ENCODE measurements at places on chromosomes 6 and 20.
A peak's percentile ranks its signal among the peaks of the same experiment; 100 is the strongest.

GRCh38 chr6:34709386-34709785, 12.8 kb upstream of the ILRUN start:
- DNase-seq, result peak; percentile 68

DNA sequence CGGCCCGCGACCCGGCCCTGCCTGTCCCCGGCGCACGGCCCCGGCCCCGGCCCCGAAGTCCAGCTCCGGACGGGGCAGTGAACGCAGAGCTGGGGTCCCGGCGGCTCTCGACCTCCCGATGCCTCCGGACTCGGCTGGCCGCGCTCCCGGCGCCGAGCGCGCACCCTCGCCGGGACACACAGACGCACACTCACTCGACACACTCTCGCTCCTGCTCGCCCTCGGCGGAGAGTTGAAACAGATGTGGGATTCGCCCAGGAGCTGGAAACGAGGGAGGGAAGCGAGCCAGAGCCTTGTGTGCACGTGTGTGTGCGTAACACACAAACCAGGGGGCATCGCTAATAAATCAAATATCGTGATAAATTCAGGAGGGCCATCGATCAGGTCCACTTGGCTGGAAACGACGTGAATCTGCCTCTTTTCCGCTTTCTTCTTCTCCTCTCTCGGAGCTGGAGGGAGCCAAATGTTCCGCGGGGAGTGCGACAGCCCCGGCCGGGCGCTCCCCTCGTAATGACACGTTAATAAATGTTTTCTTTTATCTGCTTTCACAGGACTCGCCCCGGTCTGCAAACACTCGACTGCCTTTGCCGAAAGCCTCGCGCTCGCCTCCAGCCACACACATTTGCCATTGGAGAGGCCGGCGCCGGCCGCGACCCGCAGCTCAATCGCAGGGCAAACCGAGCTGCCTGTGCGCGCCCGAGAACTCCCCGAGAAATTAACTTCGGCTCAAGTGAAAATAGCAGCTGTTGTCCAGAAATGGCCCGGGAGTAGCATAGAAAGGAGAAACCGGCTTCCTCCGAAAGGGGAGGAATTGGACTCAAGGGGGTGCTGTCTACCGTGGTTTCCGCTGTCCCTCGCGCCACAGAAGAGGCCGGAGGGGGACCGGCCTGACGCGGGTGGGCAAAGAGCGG, 828 bp upstream of the SULF2 start:
- peak; percentile 59 for DNase-seq

DNA sequence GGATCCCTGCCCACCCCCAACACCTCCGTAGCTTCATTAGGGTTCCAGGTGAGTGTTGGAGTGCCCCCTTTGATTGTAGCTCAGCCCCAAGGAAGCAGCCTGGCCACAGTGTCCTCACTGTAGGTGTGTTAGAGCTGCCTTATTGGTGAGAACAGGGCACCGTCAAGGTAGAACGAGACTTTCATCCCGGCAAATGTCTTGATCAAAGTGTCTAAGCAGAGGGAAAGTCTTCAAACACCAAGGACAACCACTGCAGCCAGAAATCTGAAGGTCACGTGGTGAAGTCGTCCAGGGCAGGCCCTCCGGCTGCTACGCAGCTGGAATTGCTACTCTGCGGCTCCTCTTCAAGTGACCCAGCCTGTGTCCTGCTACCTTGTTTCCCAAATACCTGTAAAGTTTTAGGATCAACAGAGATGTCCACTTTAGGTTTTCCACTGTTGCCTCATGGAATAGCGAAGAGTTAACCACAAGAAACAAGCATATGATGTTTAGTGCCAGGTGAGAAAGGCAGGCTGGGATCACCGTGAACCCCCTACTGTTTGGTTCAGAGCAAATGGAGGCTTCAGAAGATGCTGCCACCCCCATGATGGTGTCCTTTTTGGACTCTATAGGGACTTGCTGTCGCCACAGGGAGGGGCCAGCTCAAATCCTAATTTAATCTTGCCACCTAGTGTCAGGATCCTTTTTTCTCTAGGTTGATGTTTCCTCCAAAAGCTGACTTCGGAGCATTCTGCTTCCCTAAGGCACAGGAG, 1.7 kb upstream of the DLL1 start:
- no peak for DNase-seq

GRCh38 chr20:40506537-40506939, 182.5 kb downstream of the MAFB start:
- peak; percentile 95 for DNase-seq

GRCh38 chr20:9112541-9113515, 43.9 kb downstream of the PLCB4 start:
- no peak for DNase-seq

DNA sequence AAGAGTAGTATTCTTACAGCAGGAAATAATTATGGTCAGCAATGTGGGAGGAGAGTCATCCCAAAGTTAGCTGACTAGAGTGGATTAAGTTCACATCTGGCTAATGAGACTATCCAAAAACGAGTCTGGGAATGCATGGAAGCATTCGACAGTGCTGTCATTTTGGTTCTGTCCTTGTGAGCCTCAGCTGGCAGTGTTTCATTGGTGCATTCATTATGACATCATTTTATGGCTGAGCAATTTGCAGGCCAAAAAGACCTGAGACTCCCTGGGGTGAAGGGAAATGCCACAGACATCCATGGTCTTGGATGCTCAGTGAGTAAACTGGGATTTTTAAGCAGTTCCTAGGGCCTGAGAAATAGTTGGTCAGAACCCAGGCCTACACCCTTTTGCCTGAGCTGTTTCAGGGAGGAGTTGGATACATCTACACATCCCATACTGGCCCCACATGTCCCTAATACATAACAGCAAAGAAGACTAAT, 196.4 kb upstream of the CCN2 start:
- peak; percentile 53 for DNase-seq

GRCh38 chr6:144231721-144232120, 53.4 kb upstream of the UTRN start:
- DNase-seq, result no peak

DNA sequence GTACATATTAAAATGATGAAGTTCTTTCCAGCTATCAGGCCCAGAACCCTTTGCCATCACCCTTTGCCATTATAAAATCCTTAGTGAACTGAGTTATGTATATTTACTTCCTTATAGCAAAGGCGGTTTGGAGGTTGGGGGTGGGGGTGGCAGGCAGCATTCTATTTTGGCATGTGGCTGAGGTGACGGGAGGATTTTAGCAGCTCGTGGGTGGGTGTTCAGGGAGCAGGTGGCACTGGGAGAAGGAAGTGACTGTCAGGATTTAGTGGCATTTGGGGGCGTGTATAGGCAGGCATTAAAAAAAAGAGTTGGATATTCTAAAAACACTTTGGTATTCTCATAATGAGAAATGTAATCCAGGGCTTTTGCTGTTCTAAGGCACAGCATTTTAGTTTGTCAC, 150.7 kb downstream of the RIMS1 start:
- no peak for DNase-seq

DNA sequence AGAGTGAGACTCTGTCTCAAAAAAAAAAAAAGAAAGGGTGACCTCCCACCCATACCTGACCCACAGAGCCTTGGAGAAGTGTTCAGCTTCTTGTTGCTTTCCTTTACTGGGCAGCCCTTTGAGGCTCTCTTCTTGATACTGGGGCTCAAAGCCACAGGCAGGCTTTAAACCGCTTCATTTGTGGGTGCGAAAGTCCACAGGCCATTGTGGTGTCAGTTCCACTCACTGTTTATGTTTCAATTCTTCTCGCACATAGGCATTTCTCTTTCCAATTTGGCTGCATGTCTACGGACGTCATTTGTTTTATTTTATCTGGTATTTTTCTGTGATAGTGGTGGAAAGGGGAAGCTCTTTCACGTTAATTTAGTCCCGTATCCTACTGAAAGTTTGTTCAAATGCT, 34.6 kb downstream of the PPARD start:
- no peak for DNase-seq

DNA sequence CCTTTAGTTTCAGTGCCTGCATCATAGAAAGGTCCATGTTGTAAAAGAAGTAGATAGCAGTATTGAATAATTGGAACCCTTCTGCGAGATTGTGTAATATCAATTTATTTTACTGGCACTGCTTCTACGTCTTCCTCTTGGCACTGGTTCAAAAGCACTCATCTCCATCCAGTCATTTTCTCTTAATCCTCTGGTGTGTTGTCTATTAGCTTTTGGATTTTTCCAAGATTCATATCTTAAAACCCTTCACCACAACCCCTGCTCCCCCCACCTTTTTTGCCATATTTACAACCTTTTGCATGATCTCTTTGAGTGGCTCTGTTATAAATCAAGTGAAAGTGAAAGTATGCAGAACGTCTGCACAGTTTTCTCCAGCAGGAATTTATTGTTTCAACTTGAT, 76.6 kb upstream of the HSF2 start:
- peak; percentile 20 for DNase-seq

- no peak for DNase-seq
Observed at GRCh38 chr6:40688214-40688761, 101.1 kb upstream of the LRFN2 start.

GRCh38 chr20:20000211-20000968, 16.8 kb upstream of the NAA20 start:
- no peak for DNase-seq

- DNase-seq, result peak; percentile 24
Observed at GRCh38 chr20:44384423-44385027, 29.0 kb downstream of the HNF4A start.

- no peak for DNase-seq
Observed at GRCh38 chr6:32568561-32568960, 21.1 kb downstream of the HLA-DRB1 start.

- no peak for DNase-seq
Observed at GRCh38 chr6:5302220-5302946, 41.1 kb downstream of the FARS2 start.

DNA sequence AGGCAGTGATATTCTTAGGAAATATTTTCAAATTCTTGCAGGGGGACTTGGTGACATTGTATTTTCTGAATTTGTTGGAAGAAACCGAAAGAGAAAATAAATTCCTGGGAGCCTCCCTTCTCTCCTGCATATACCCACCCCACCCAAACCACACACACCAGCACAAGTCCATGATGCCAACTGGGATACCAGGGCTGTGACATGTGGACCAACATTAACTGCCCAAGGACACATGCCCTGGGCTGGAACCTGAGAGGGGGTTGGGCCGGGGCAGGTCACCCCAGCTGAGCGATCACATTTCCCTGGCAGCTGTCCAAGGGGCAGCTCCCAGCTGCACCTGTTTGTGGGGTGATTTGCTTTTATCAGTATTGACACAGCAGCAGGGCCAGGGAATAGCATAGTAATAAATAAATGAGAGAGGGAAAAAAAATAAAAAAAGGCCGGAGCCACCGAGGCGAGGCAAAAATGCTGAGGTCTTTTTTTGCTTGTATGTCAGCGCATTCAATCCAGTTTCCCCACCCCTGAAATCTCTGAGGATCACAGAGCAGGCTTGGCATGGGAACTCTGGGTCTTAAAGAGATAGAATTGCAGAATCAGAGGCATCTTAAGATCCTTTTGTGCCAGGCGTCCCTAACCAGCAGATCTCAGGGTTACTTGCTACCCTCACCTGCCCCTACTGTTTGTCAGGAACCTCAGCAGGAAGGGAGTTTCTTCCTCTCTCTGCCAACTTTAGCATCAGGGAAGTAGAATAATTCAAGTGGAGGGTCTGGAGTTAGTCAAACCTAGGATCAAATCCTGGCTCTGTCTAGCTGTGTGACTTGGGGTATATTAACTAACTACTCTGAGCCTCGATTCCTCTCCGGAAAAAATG, 66.5 kb upstream of the PIM1 start:
- no peak for DNase-seq

- DNase-seq, result no peak
Observed at GRCh38 chr6:125294925-125295324, 6.8 kb downstream of the HDDC2 start.

DNA sequence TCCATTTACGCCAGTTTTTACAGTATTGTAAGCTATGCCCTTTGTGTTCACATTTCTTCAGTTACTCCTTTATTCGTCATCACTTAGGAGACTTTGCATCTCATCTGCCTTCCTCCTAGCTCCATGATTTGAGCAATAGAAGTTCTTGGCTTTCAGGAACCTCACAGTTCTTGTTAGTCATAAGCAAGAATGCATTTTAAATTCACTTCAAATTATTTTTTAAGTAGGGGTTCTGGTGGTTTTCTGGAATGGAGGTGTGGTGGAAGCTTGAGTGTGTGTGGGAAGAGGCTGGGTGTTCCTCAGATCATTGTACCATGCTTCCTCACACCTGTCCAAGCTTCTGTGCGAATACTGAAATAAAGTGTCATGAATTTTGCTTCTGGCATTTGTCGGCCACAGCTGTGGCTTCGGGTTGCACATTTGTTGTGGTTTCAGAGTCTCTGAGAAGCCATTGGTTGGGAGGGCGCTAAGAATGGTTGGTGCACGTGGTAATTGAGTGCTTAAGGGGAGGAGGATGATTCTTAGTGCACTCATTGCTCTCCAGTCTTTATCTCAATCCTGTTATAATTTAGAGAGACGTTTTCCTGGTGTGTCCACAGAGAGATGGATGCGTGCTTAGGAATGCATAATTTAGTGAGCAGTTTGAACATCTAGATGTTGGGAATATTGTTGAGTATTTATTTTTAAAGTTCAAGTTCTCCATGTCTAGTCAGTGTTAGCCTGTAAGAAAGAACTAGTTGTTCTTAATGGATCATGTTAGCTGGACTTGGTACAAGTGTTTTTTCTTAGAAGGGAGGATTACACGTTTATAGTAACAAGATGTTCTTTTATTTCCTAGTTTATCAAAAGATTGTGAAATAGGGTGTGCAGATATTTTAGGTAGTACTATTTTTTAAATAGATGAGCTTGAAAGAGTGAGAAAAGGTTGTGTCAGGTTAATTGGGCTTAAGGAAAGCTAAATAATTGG, 31.9 kb downstream of the FOXO3 start:
- no peak for DNase-seq

- no peak for DNase-seq
Observed at GRCh38 chr6:28322661-28323060, 13.3 kb downstream of the ZSCAN31 start.

DNA sequence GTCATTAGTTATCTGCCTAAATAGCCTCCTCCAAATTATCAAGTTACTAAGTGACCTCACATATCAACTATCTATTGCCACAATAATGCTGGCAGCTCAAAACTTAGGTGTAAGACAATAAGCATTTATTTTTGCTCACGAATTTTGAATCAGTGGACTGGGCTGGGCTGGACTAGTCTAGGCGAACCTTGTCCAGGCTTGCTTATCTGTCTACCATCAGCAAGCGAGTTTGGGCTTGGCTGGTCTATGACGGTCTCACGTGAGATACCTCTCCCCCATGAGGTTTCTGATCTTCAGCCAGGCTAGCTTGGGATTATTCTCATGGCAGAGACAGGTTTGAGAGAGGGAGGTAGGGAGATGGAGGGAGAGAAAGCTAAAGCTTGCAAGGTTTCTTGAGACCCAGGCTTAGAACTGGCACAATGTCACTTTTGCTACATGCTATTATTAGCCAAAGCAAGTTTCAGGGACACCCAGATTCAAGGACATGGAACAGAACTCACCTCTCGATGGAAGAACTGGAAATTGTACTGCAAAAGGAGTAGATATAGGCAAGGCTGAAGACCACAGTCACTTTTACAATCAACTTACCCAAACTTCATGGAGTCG, 80.9 kb downstream of the WASF1 start:
- no peak for DNase-seq

Data from fibroblast of the conjunctiva (primary cell).